ENCODE measurements at places on chromosomes 1 and 21.

- DNase-seq, result no peak
Measured at GRCh38 chr1:31541194-31541593, 35.1 kb upstream of the TINAGL1 start.

GRCh38 chr21:42362700-42363099, 3.6 kb downstream of the TFF1 start:
- no peak for DNase-seq

GRCh38 chr1:113861641-113862040, 9.9 kb downstream of the PTPN22 start:
- DNase-seq, result no peak

GRCh38 chr1:34163792-34164731, 968 bp downstream of the CSMD2 start:
- DNase-seq, result no peak

- DNase-seq, result no peak
Measured at GRCh38 chr1:235918032-235918431, 51.3 kb upstream of the LYST start.

- DNase-seq, result peak; percentile 6
Measured at GRCh38 chr1:165928075-165928731, 100.8 kb downstream of the UCK2 start.

GRCh38 chr1:193614817-193615216, 428.4 kb upstream of the B3GALT2 start:
- no peak for DNase-seq

- no peak for DNase-seq
Measured at GRCh38 chr21:36369064-36369685, 16.0 kb upstream of the CHAF1B start.

DNA sequence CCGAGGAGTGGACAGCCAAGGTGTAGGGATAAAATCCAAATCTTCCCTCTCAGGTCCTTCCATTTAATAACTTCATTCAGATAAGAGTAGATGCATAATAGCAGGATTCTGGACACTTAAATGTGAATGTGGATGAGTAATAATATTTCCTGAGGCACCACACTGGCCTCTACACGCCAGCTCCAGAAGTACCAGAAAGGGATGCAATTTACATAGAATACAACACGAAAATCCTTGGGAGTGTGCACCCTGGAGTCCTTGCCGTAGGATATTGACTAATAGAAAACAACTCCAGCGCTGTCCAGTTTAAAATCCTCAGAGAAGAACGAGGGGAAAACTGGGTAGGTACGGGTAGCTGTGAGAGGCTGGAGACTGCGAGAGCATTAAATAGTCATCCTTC, 6.9 kb downstream of the PLXNA2 start:
- DNase-seq, result no peak

DNA sequence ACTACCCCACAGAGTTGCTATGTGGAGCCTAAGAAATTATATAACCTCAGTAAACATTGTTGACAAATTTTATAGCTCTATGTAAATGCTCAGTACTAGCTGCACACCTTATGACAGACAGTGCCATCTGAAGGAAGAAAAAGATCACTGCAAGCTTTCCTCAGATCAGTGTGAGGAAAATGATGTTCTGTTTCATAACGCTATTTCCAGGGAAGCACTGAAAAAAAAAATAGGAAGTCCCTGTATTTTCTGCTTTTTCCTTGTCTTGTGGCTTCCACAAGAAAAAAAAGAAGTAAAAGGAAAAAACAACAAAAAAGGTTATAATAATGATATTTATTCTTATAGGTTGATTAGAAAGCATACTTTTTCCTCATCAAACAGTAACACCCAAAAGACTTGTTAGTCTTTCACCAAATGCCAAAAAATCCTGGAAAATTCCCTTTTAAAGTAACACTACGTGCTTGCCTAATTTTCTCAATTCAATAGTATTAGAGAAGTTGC, 23.2 kb downstream of the LYST start:
- DNase-seq, result no peak

DNA sequence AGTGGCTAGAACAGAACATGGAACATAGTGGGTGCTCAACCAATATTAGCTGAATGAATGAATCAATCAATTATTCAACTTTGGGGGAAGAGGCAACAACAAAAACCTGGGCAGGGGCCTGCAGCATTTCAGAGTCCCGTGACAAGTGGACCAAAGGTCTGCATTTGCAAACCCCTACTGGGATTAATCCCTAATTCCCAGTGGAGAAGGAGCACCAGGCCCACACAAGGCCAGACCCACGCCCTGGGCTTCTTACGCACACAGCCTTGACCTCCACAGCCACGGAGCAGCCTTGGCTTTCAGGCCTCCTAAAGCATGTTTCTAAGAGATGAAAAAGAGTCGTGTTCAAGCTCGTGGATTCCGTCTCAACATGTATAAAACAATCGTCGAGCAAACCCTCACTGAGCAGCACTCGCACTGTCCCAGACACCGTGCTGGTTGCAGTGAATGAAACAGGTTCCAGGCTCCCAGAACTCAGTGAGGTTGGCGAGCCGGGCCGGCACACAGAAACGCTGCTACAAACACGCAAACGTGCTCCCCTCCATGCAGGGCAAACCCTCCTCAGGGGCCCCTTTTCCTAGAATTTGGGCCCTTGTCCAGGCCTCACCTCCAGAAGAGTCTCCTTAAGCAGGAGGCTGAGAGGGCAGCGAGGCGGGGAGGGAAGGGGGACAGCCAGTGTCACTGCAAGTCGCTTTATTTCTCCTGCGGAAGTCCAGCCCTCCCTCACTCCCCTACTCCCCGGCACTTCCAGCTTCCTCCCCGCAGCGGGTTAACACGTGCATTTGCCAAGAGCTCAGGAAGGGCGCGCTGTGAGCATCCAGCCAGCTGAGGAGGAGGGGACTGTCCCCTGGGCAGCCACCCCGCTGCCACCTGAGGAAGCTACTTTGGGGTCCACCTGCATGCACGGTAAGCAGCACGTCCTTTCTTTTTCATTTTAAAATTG, 556.4 kb downstream of the KIF26B start:
- no peak for DNase-seq

DNA sequence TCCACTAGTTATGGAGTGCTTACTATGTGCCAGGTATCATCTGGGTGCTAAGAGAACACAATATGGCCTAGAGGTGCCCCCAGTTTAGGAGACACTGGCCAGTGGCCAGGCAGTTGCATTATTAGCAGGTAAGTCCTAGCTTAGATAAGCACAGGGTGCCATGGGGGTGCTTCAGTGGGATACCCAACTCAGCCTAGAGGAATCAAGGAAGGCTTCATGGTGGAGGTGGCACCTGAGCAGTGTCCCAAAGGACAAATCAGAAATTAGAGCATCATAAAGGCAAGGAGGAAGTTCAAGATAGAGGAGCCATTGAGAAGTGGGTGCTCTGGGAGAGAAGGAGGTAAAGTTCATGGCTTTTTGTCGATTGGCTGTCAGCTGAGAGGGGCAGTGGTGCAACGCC, 31.9 kb upstream of the PKP1 start:
- DNase-seq, result no peak

- DNase-seq, result no peak
Measured at GRCh38 chr1:162145966-162146696, 76.6 kb downstream of the NOS1AP start.

DNA sequence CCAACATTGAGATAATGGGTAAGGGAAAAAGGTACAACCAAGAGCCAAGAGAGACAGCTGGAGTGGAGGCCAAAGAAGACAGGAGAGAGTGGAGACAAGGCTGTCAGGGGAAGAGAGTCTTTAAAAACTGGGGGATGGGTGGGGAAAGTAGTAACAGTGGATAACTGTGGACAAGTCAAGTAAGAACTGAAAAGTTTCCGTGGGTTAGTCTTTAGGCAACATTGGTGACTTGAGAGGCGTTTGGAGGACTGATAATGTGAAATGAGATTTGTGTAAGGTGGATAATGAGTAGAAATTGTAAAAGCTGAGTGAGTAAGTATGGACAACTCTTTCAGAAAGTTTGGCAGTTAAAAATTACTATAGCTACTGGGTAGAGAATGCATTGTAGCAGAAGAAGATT, 10.4 kb downstream of the PPP2R5A start:
- DNase-seq, result no peak

DNA sequence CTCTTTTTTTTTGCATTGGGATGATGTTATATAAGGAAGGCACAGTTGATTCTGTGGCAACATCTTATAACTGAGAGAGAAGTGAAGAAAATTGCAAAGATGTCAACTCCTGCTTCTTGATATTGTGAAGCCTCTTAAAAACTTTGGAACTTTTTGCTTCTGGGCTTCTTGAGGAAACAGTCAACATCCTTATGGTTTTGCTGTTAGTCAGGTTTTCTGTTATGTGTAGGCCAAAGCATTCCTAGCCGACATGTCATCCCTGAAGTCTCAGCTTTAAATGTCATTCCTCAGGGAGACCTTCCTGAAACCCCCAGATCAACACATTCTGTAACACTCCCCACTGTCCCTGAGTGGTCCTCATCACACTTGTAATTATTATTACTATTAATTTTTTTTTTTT, 12.6 kb downstream of the FALEC start:
- no peak for DNase-seq

- DNase-seq, result no peak
Measured at GRCh38 chr1:18151436-18152122, 44.0 kb downstream of the IGSF21 start.

- no peak for DNase-seq
Measured at GRCh38 chr1:119959268-119960220, 63.2 kb upstream of the ADAM30 start.

DNA sequence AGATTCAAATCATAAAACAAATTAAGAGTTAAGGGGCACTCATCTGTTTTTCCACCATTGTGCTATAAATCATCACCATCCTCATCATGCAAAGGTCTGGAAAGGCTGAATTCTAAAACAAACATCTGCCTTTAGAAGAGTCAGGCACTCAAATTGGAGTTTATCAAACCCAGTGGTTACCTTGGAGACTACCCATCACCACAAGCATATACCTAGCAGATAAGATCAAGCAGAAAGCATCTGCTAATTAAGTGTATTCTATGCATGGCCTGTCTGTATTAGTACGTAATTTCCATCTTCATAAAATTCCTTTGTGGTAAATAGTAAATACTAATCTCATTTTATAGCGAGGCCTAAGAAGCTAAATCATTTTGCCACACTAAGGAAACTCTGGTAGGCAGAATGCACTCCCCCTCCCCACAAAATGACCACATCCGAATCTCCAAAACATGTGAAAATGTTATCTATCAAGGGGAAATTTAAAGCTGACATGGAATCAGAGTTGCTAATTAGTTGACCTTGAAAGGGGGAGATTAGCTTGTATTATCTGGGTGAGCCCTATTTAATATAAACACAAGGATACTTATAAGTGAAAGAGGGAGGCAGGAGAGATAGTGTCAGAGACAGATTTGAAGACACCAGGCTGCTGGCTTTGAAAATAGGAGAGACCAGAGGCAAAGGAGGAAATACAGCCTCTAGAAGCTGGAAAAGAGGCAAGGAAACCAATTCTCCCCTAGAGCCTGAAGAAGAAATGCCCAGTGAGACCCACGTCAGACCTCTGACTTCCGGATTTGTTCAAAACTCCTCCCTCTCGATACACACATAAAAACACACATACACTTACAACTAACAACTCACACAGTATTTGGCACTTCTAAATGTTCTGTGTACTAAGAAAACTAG, 23.2 kb downstream of the ARID4B start:
- DNase-seq, result no peak

DNA sequence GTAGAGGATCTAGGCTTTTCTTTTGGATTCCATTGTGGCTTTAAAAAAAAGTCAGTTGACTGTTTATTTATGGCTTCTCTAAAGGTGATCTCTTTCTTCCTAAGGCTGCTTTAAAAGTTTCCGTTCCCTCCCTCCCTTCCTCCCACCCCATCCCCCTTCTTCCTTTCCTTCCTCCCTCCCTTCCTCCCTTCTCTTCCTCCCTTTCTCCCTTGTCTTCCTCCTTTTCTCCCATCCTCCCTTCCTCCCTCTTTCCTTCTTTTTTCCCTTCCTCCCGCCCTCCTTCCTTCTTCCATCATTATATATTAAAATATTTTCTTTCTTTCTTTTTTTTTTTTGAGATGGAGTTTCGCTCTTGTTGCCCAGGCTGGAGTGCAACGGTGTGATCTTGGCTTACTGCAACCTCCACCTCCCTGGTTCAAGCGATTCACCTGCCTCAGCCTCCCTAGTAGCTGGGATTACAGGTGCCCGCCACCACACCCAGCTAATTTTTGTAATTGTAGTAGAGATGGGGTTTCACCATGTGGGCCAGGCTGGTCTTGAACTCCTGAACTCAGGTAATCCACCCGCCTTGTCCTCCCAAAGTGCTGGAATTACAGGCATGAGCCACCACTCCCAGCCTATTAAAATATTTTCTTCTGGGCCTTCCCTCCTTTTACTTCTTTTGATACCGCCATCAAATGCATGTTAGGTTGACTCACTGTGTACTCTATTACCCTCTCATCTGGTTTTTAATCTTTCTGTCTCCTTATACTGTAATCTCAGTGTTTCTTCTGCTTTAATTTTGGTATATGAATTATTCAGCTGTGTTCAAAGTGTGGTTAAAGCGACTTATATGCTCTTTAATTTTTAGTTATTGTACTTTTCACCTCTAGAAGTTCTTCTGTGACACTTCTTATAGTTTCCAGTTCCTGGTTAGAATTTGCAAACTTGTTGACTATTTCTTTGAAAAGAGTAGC, 59.2 kb upstream of the ATP5PO start:
- DNase-seq, result no peak

- DNase-seq, result no peak
Measured at GRCh38 chr1:116762281-116762680, 8.1 kb downstream of the CD2 start.

DNA sequence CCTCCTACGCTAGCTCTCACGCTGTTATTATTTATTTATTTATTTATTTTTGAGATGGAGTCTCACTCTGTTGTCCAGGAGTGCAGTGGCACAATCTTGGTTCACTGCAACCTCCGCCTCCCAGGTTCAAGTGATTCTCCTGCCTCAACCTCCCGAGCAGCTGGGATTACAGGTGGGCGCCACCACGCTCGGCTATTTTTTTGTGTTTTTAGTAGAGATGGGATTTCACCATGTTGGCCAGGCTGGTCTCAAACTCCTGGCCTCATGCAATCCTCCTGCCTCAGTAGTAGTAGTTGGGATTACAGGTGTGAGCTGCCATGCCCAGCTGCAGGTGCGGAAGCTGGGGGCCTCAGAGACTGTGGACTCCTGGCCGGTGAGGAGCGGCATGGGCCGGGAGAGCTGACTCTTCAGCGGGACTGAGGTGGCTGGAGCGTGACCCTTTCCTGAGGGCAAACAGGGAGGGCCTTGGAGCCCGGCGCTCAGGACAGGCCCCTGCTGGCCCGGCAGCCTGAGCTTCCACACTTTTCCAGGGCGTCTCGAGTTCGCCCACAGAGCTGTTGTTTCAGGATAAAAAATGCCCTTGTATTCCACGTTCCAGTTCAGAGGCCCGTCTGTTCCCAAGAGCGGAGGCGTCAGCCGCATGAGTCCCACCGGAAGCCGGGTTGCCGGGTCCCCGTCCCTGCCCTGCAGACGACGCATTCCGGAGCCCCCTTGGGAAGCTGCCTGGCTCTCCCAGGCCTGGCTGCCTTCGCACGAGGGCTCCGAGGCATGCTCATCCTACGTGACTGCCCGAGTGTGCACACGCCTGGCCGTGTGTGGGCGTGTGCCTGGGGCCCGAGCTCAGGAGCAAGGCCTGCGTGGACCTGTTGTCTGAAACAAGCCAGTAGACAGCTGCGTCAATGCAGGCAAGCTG, 126.2 kb downstream of the SIK1 start:
- no peak for DNase-seq

GRCh38 chr1:151294742-151295462, 12.8 kb downstream of the ZNF687 start:
- no peak for DNase-seq
